ENCODE measurements at places on chromosomes 2 and 18.

DNA sequence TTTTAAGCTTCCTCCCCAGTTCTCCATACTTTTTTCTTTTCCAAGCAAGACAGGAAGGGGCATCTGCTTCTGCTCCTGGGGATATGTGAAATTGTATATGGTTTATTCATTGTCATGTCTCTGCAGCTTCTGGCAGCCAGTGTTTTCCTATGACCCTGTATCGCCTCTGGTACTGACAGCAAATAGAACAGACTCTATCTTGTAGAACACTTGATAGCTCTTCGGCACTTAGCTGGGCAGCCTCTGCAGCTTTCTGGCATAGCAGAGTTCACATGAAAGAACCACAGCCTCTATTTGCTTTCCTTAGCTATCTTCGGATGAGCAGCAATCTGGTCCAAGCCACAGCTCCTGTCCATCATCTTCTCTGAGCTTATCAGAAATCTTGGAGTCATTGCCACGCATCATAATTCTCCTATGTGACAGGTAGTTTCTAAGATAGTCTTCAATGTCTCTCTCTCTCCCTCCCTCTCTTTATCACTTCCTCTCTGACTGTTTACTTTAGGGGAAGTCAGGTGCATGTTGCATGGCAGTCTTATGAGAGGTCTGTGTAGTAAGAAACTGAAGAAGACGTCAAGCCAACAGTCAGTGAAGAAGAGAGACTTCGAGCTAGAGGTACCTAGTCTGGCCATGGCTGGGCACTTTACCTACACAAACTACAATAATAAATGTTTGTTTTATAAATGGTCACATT is 627.7 kb upstream of the CDH2 start:
- no peaks in the 10 kb centered on the region for H3K36me3 ChIP-seq
- H3K27me3 ChIP-seq, result no peaks in the 10 kb centered on the region
- H3K4me1 ChIP-seq, result no peaks in the 10 kb centered on the region
- no peak overlapping the region for H3K27ac ChIP-seq
- no peak overlapping the region for H3K4me3 ChIP-seq
- DNase-seq, result no peak

- H3K4me1 ChIP-seq, result peaks cover 72% of the 10 kb centered on the region
- no peak for DNase-seq
- H3K27me3 ChIP-seq, result no peaks in the 10 kb centered on the region
- H3K27ac ChIP-seq, result peak overlapping the region; percentile 69
Observed at GRCh38 chr2:239215136-239215925, 185.5 kb downstream of the HDAC4 start.

- peaks cover 20% of the 10 kb centered on the region for H3K27me3 ChIP-seq
- H3K4me1 ChIP-seq, result peaks cover 27% of the 10 kb centered on the region
- DNase-seq, result no peak
- no peaks in the 10 kb centered on the region for H3K36me3 ChIP-seq
- peak overlapping the region; percentile 93 for H3K27ac ChIP-seq
- peak overlapping the region; percentile 93 for H3K4me3 ChIP-seq
Observed at GRCh38 chr18:2654928-2655177, 673 bp upstream of the SMCHD1 start.

GRCh38 chr2:70936165-70936978 is 672 bp downstream of the ATP6V1B1 start:
- no peak overlapping the region for H3K27ac ChIP-seq
- H3K36me3 ChIP-seq, result no peaks in the 10 kb centered on the region
- peaks cover 7% of the 10 kb centered on the region for H3K27me3 ChIP-seq

GRCh38 chr2:240123821-240124650 is 12.1 kb downstream of the COPS9 start:
- H3K4me1 ChIP-seq, result no peaks in the 10 kb centered on the region
- H3K36me3 ChIP-seq, result peaks cover 14% of the 10 kb centered on the region
- peaks cover 5% of the 10 kb centered on the region for H3K27me3 ChIP-seq
- DNase-seq, result no peak
- H3K4me3 ChIP-seq, result no peak overlapping the region

Measured in neural crest cell (in vitro differentiated cells).